Regular cardiac myocyte (primary cell): ENCODE measurements at places on chromosomes 11 and 22. TPM values are rescaled to one million over a fixed set of nuclear protein-coding genes. Genes with fewer than 3 reads are reported as not detected.

MED15 gene
- 18.0 and 36.2 TPM in 2 replicates for total RNA-seq

B4GAT1 gene
- 19.0 and 60.0 TPM in 2 replicates for total RNA-seq

CCDC89 gene
- 3.7 and 6.1 TPM in 2 replicates for total RNA-seq

ALDH3B2 gene
- total RNA-seq = not detected in 2 replicates

MRGPRF gene
- 9.4 and 10.1 TPM in 2 replicates for total RNA-seq

TCN1 gene
- total RNA-seq = not detected in 2 replicates

BIRC2 gene
- total RNA-seq = 82.3 and 92.4 TPM in 2 replicates

LMO1 gene
- 0.19 TPM in 1 of 2 replicates, not detected in the other for total RNA-seq

TMA7B gene
- total RNA-seq = not detected in 2 replicates

TRIM29 gene
- total RNA-seq = not detected in 2 replicates

TMEM86A gene
- total RNA-seq = 0.38 and 0.56 TPM in 2 replicates

TM7SF2 gene
- total RNA-seq = 8.6 and 14.7 TPM in 2 replicates

GLYATL2 gene
- 0.19 and 1.7 TPM in 2 replicates for total RNA-seq

OR5AN1 gene
- not detected in 2 replicates for total RNA-seq

C1QTNF6 gene
- total RNA-seq = 3.5 and 5.6 TPM in 2 replicates

SERHL2 gene
- total RNA-seq = 3.6 and 4.8 TPM in 2 replicates

SERPIND1 gene
- total RNA-seq = 1.3 TPM in 1 of 2 replicates, not detected in the other

FERMT3 gene
- total RNA-seq = 6.7 and 9.6 TPM in 2 replicates

NRXN2 gene
- 7.5 and 23.1 TPM in 2 replicates for total RNA-seq

KLHL35 gene
- total RNA-seq = 4.0 and 6.2 TPM in 2 replicates

SCGB1D2 gene
- not detected in 2 replicates for total RNA-seq

CCDC73 gene
- total RNA-seq = not detected in 2 replicates
